ENCODE measurements at places on chromosomes 16 and 17.

DNA sequence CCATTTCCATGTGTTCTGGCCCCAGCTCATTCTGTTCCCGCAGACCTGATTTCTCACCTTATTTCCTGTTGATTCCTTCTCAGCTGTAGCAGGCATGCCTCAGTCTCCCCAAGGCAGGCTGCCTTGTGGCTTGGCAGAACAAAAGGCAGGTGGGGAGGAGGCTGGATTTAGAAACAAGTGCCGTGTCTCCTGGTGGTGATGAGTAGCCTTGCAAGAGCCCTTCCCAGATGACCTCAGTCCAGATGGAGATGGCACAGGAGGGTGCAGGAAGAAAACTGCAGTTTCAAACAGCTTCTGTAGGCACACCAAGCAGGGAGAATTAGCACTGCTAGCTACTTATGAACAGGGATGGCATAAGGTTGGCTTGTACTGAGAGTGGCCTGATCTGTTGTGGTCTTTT, 64.6 kb downstream of the ARHGAP44 start:
- DNase-seq: no peak

GRCh38 chr16:51313198-51313597, 162.1 kb upstream of the SALL1 start:
- no peak for DNase-seq

DNA sequence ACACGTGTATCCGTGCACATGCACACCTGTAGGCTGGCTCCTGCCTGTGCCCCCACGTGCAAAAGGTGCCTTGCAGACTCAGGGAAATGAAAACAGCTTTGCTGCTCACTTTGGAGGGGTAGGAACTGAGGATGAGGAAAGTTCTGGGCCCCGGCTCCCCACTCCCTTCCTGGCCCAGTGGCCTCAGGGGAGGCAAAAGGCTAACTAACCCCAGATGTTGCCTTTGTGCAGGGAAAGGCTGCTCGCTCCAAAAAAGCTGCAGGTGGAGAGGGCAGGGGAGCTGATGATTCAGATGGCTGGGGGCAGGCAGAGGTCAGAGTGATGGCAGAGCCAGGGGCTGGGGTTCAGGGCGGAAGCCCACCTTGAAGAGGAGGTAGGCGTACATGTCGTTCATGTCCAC, 12.4 kb downstream of the PLCD3 start:
- DNase-seq: no peak

DNA sequence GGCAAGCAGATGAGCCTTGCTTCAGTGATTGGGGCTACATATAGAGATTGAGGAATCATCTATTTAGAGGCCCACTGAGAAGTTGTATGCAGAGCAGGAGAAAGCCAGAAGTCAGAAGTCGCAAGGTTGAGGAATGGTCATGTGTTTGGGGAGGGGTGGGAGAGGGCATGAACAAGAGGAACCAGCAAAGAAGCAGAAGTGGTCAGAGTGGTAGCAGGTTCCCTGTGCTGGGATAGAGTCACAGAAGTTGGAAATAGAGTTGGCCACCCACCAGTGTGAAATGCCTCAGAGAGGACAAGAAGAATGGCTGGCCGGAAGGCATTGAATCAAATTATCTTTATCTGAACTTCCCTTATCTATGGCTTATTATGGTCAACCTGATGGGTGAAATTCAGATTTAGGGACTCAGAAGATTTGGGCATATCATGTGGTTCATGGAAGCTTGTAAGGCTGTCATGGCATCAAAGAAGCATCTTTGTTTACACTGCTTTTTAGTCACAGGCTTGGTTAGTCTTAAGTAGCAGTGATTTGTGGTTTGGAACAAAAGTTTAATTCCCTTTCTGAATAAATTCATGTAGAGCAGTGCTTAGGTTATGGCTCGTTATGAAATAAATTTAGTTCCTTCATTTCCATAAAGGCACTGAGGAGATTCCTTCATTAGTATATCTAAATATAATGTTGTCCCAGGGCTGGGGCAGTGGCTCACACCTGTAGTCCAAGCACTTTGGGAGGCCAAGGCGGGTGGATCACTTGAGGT, 19.7 kb downstream of the MAP3K3 start:
- peak; percentile 23 for DNase-seq

DNA sequence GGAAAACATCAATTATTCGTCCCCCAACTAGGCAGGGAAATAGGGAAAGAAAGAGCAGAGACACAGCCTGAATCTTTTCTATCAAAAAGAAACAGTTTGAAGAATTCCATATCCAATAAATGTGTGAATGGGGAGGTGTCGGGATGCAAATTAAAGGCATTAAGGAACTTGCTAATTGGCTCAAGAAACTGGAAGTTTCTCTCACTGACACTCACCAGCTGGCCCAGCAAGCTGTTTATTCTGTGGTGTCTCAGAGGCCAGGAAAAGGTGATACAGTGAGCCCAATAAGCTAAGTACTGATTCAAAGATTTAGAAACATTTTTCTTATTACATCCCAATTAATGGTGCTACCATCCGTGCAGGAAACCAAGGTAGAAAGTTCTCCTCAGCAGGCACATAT, 104.4 kb upstream of the CLEC3A start:
- no peak for DNase-seq

DNA sequence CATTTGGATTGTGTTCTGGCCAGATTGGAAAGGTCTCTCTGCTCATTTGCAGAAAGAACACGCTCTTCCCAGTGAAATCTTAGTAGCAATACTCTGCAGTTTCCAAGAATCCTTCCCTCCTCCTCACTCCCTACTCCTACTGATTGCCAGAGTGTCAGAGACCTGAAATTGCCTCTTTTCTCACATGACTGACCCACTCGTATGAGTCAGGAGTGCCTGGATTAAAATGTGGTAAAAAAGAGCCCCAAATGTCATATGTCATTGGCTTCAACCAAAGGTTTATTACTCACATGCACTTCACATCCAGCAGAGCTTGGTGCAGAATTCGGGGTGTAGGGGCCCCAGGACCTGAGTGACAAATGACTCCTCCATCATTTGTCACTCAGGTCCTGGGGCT, 39.7 kb upstream of the IRX3 start:
- no peak for DNase-seq

- no peak for DNase-seq
Observed at GRCh38 chr17:9729735-9730420, 61.5 kb downstream of the DHRS7C start.

DNA sequence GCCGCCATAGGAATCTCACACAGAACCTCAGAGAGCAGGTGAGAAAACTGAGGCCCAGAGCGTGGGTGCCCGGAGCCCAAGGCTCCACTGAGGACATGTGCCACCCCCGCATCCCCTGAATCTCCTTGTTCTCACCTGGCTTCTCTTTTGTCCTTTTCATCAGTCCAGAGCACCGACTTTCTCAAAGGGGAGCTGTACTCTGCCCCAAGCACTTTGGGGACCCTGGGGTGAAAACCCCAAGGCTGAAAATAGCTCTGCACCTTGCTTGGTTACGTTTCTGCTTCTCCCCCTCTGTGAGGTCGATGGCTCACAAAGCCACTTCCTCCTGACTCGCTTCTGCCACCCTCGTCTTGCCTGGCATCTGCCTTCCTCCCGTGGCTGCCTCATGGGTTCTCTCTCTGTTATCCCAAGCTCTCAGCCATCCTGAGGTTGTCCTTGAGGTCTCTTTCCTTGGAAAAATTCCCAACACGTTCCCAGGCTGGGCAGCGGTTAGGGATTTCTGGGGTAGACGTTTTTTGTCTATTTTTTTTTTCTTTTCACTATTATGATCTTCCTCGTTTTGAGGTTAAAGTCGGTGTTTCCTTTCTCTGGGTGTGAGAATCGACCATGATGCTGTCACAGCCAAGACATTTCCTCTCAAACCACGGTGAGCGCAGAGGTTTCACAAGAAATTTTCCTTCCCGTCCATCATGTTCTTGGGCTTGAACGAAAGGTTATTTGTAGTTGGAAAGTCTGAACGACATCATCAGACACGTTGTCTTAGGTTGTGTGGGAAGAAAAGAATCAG, 37.2 kb downstream of the IRF8 start:
- peak; percentile 46 for DNase-seq

DNA sequence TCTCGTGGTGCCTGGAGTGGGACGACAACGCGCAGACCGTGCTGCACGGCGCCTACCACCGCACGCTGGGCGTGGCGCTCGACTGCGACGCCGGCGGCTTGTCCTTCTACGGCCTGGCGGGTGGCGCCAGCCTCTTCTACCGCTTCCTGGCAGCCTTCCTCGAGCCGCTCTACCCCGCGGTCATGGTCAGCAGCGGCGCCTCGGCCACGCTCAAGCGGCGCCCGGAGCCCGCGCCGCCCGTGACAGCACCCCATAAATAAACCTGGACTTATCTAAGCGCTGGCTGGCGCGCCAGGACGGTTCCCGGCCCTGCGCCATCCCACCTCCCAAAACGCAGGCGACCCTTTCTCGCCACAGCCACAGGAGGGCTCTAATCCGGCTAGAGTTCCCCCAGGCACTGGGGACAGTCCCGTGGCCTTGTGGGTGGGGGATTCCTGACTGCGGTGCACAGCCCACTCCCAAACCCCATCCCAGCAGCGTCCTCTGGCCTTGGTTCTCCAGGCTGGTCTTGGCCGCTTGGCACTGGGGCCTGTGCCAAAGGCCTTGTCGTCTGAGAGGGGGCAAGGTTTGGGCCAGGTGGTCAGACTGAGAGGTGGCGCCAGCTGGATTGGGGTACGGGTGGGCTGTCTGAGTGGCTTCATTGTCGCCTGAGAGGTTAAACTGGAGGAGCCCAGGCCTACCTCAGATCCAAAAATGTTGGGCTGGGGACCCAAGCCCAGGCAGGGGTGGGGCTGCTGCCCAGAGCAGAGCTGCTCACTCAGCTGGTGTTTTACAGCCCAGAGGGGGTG, 10.1 kb upstream of the SLC16A5 start:
- DNase-seq: peak; percentile 75

- no peak for DNase-seq
Observed at GRCh38 chr17:69062860-69063581, 2.3 kb upstream of the ABCA9 start.

DNA sequence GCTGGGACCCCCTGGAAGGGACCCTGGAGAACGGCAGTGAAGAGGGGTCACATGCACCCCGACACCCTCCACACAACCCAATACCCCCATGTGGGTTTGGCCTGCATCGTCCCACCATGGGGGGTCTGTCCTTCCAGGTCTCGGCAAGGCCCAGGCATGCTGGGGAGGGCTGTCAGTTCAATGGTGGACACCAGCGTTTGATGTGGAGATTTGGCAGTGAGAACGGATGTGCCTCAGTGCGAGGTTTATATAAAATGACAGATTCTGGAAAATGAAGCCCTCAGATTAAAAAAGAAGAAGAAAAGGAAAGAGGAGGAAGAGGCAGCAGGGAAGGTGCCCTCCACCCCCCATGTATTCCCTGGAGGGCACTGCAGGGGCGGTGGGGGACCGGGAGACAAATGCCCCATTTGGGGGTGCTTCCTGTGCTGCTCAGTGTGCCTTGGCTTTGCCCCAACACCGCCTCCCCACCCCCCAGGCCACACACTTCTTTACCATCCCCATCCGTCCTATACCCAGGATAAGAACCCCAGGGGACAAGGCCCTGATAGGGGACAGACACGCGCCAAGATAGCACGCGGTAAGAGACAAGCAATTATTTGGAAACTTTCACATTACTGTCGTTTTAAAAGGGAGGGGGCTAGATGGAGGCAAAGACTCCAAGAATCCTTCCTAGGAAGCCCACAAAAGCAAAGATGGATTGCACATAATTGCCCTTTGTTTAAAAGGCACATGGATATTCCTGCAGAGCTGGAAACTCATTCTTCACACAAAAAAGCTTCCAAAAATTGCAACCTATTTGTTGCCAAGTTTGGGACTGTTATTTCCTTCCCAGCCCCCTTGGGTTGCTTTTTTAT, 21.0 kb downstream of the RBFOX3 start:
- no peak for DNase-seq

- peak; percentile 39 for DNase-seq
Observed at GRCh38 chr17:40219594-40220338, 662 bp downstream of the WIPF2 start.

- DNase-seq: no peak
Observed at GRCh38 chr17:29032013-29032856, 10.7 kb upstream of the PIPOX start.

GRCh38 chr16:85556456-85557082, 56.6 kb upstream of the GSE1 start:
- peak; percentile 72 for DNase-seq

- no peak for DNase-seq
Observed at GRCh38 chr16:15639061-15639568, 3.8 kb downstream of the MARF1 start.

GRCh38 chr17:82716203-82717010, at the start of gene FN3KRP:
TSS of gene FN3KRP (plus strand) at chr17:82716706. CDS start at chr17:82716756, 50 bp downstream.
- DNase-seq: peak; percentile 97

GRCh38 chr16:4288148-4288921, 15.5 kb upstream of the TFAP4 start:
- peak; percentile 81 for DNase-seq

DNA sequence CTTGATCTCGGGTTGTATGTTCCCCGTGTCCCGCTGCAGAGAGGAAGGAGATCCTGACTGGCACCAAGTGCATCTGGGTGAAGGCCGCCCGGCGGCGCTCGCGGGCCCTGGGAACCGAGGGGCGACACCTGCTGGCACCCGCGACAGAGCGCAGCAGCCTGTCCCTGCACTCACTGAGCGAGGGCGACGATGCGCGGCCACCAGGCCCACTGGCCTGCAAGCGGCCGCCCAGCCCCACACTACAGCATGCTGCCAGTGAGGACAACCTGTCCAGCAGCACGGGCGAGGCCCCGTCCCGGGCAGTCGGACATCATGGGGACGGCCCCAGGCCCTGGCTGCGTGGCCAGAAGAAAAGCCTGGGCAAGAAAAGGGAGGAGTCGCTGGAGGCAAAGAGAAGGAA, 7.5 kb downstream of the BTBD17 start:
- peak; percentile 55 for DNase-seq

DNA sequence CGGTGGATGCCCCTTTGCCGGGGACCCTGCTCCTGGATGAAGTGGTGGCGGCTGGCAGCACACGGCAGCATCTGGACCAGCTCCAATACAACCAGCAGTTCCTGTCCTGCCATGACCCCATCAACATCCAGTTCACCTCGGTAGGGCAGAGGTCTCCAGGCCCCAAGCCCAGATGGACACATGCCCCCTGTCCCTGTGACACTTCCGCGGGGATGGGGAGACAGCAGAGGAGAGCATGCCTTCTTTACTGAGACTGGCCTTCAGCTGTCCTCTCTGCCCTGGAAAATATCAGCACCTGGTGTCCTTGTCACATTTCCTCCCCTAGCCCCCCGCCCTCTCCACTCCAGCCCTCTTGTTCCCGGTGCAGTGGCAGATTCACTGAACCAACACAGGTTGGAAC, 6.2 kb downstream of the CHAD start:
- DNase-seq: no peak

DNA sequence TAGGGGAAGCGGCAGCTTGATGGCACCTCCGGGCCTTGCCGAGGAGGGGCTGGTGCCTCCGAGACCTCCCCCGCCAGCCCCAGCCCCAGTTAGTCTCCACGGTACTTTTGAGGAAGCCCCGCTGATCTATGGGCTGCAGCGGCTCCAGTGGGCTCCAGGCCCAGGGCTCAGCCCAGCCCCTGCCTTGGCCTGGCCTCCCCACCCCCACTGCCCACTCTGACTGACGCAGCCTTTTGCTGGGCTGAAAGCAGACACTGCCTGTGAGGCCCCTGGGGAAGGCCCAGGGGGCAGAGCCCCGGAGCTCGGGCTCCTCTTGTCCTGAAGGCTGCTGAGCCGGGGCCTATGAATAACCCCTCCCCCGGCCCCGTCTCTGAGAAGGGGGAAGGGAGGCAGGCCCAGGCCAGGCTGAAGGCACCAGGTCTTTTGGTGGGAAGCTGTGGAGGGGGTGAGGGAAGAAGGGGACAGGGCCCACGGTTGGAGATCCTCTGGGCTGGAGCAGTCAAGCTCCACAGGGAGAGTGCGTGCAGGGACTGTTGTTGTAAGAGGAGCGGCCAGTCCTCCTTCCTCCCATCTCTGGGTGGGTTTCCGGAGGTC, 7.5 kb upstream of the SMTNL2 start:
- DNase-seq: no peak

- DNase-seq: no peak
Observed at GRCh38 chr16:9372934-9373890, 281.8 kb downstream of the HAPSTR1 start.
